ENCODE measurements at places on chromosomes 6 and 20. TPM values are rescaled to one million over a fixed set of nuclear protein-coding genes. Genes with fewer than 3 reads are reported as not detected.

Gene ZSCAN31
- polyA plus RNA-seq = 2.6 TPM

Gene MYH7B
- 0.18 TPM for polyA plus RNA-seq

Gene SALL4
- 1.1 TPM for polyA plus RNA-seq

Gene CNBD2
- polyA plus RNA-seq = 9.5 TPM

Gene RAB44
- not detected for polyA plus RNA-seq

Gene WFDC5
- not detected for polyA plus RNA-seq

Gene FAM83B
- polyA plus RNA-seq = not detected

Gene KIAA0408
- polyA plus RNA-seq = 109 TPM

Gene TFAP2B
- not detected for polyA plus RNA-seq

Gene BLTP3A
- 10.2 TPM for polyA plus RNA-seq

Gene CCDC170
- 0.15 TPM for polyA plus RNA-seq

Gene CGA
- not detected for polyA plus RNA-seq

Gene BANF2
- polyA plus RNA-seq = not detected

Gene NOX3
- 0.11 TPM for polyA plus RNA-seq

Gene CALHM5
- not detected for polyA plus RNA-seq

Gene LY6G6C
- polyA plus RNA-seq = 0.88 TPM

Gene METTL24
- not detected for polyA plus RNA-seq

Gene PAK5
- 47.0 TPM for polyA plus RNA-seq

Gene CDYL
- 5.2 TPM for polyA plus RNA-seq

Gene NMBR
- polyA plus RNA-seq = not detected

Gene HAO1
- not detected for polyA plus RNA-seq

Gene GABBR1
- polyA plus RNA-seq = 120 TPM

Gene EDN3
- polyA plus RNA-seq = not detected

Gene ADGRF5
- not detected for polyA plus RNA-seq

Gene PPIL6
- 11.8 TPM for polyA plus RNA-seq

Gene OR2J3
- polyA plus RNA-seq = not detected

Gene CST4
- not detected for polyA plus RNA-seq

Gene ENPP3
- polyA plus RNA-seq = not detected

Gene TMEM14C
- polyA plus RNA-seq = 106 TPM

All from neural cell (in vitro differentiated cells).